ENCODE measurements at places on chromosomes 4 and X. TPM values are rescaled to one million over a fixed set of nuclear protein-coding genes. Genes with fewer than 3 reads are reported as not detected.

The MAGEA2B gene
- not detected for total RNA-seq

The NPNT gene
- total RNA-seq: not detected

- DNase-seq: peak; percentile 61
Observed at GRCh38 chrX:101659601-101660063, at the start of gene ARMCX2. ARMCX2 (minus strand) TSS chrX:101659850; CDS start chrX:101657588, 2,262 bp downstream.

- DNase-seq: no peak
Observed at GRCh38 chr4:139790291-139790690, 124.7 kb downstream of the MGST2 start.

The GPR50 gene
- total RNA-seq: not detected

GRCh38 chr4:77074381-77074831 lies 1.4 kb downstream of the CCNI start:
- DNase-seq: peak; percentile 35

DNA sequence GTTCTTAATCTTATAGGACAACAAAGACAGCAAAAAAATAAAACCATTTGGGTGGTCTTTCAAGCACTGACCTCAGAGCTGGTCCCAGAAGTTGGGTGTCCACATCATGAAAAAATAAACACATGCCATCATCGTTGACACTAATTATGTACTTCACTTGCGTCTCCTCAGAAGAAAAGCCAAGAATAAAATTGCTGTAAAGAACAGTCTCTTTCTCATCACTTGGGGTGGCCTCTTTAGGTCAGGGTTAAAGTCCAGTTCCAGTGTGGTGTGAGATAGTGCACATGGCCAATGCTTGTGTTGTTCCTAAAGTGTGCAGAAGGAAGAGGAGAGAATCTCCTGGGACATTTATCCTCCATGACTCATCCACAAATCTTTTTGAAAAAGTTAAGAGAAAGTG lies 49.5 kb upstream of the IBSP start:
- DNase-seq: no peak

GRCh38 chrX:118550792-118551191 lies 55.2 kb downstream of the DOCK11 start:
- no peak for DNase-seq

The SPANXN3 gene
- total RNA-seq: not detected

The TMEM35A gene
- 7.2 TPM for total RNA-seq

- DNase-seq: no peak
Observed at GRCh38 chr4:88333741-88334405, 44.8 kb upstream of the HERC6 start.

DNA sequence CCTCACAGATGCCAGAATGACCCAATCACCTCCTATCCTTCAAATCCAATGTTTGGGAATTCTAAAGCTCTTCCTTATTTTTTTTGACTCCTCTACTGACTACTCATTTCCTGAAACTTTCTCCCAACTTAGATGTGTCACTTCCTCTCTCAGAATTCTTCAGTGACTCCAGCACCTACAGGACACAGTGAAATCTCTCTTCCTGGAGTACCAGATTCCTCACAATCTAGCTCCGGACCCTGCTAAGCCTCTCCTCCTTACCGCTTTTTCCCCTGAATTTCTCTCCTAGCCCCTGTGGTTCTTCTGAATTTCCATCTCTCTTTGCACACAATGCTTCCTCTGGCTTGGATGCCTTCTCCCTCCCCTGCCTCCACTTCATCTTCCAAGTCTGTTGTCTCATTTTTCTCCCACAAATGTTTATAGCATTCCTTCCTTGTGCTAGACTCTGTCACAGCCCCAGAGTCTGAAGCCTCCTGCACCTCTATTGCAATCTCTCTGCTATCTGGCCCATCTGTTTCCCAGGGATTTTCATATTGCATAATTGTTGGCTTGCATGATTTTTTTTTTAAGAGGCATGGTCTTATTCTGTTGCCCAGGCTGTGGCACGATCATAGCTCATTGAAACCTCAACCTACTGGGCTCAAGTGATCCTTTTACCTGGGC lies 80.1 kb downstream of the ANAPC4 start:
- peak; percentile 83 for DNase-seq

The CT45A5 gene
- not detected for total RNA-seq

The RBM46 gene
- not detected for total RNA-seq

DNA sequence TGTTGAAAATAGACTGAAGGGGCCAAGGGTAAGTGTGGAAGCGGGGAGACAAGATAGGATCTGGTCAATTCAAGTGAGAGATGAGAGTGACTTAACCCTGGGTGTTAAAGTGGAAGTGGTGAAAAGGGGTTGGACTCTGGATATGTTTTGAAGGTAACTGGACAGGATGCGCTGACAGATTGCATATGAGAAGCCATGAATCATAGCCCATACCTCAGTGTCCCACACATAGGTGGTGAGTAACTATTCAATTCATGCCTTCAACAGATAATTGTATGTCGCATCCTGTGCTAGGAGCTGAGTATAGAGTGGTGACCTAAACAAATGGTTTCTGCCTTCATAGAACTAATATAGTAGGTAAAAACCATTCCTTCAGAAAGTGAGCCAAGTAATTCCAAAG lies 76.7 kb downstream of the KLHL34 start:
- no peak for DNase-seq

DNA sequence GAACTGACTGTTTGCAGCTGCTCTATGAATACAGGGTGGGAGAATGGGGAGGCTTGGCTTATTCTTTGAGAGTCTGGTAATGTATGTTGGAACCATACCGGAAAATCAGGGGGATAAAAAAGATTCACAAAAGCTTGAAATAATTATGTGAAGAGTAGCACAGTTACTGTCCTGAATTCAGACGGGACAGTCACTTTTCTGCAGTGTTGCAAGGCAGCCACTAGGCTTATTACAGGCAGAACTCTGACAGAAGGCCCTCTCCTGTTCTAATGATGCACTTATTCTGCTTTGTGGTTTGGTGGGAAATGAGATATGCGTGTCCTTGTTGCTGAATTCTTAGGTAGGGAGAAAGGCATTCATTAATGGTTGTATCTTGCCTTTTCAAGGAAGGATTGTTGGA lies 37.2 kb downstream of the GUCY1B1 start:
- DNase-seq: no peak

The SULT1B1 gene
- 68.2 TPM for total RNA-seq

- no peak for DNase-seq
Observed at GRCh38 chr4:81498046-81498445, 26.3 kb upstream of the RASGEF1B start.

DNA sequence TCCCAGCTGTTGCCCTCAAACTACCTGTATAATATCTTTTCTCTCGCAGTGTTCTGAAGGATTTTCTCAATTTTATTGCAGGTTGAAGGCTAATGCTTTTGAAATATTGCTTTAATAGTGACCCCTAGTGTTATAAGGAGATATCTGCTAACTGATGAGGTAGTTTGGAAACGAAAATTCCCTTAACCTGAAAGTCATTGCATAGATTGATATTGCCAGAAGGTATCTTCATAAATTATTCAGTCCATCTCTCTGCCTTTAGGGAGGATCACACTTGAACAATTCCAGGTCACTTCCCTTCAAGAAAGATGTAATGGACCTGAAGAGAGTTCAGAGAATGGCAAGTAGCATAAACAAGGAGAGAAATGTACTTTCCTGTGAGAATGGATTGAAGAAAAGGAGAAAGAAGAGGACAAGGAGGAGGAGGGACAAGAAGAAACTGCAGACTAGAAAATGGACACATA lies 44.1 kb downstream of the TIGD4 start:
- DNase-seq: peak; percentile 41

GRCh38 chrX:11968991-11969390 lies 169.3 kb upstream of the FRMPD4 start:
- DNase-seq: no peak

DNA sequence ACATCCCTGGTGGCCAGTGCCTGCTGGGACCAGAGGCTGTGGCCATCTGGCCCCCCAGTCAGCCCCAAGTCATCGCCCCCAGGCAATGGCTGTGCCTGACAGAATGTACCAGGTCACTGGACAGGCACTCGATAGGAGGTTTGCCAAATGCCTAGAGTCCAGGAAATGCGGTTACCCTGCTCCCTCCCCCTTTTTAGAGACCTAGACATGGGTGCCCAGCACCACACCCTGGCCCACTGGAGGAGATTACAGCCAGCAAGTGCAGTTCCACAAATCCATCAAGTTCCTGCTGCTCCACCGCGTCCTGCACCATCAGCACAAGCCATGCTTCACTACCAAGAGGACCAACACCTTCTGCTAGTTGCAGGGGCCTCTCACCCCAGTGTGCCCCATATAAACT lies 16.2 kb upstream of the ZFX start:
- no peak for DNase-seq

The BEX5 gene
- not detected for total RNA-seq

The TRO gene
- total RNA-seq: 13.6 TPM

GRCh38 chr4:32435308-32435707 lies 1715.1 kb downstream of the PCDH7 start:
- DNase-seq: no peak

The BMPR1B gene
- 2.1 TPM for total RNA-seq

DNA sequence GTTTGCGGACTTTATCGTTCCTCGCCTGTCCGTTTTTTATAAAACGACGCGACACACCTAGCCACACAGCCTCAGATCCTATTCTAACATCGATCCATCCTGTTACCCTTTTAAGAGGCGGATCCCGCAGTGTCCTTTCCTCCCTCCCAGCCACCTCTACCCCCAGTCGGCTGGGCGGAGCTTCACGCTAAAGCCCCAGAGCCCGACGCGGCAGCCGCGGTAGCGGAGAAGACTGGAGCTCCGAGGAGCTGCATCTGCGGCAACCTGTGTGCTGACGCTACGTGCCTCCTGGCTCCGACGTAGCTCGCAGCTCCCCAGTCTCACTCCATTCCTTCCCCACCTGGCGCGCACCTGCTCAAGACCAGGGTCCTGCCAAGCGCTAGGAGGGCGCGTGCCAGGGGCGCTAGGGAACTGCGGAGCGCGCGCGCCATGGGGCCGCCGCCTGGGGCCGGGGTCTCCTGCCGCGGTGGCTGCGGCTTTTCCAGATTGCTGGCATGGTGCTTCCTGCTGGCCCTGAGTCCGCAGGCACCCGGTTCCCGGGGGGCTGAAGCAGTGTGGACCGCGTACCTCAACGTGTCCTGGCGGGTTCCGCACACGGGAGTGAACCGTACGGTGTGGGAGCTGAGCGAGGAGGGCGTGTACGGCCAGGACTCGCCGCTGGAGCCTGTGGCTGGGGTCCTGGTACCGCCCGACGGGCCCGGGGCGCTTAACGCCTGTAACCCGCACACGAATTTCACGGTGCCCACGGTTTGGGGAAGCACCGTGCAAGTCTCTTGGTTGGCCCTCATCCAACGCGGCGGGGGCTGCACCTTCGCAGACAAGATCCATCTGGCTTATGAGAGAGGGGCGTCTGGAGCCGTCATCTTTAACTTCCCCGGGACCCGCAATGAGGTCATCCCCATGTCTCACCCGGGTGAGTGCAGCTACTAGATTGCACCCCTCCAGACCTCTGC lies at the start of gene RNF128:
Gene RNF128, plus strand, starts transcription at position 217 of the 953 bp plus-strand sequence. Its CDS starts 213 bp downstream, at position 430.
- DNase-seq: no peak

The COL4A5 gene
- 28.1 TPM for total RNA-seq

The VCX3B gene
- not detected for total RNA-seq

The NLRP2B gene
- total RNA-seq: not detected

DNA sequence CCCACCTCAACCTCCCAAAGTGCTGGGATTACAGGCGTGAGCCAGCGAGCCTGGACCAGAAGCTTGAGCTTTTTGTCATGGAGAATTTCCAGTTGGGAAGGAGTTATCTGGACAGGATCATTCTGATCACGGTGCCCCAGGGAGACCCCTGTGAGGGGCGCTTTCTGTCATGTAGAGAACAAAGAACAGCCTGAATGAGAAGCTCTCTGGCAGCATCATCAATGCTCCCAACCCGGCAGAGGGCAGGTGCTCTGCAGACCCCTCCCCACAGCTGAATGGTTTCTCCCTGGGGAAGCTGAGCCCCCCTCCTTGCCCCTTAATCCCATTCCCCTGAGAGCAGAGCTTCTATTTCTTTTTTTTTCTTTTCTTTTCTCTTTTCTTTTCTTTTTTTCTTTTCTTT lies 7.3 kb upstream of the CSF2RA start:
- no peak for DNase-seq

The CTAG1A gene
- total RNA-seq: not detected

The UFSP2 gene
- 26.7 TPM for total RNA-seq

GRCh38 chr4:101911616-101912015 lies 121.1 kb downstream of the BANK1 start:
- DNase-seq: no peak

GRCh38 chr4:42641656-42642055 lies 15.2 kb downstream of the ATP8A1 start:
- DNase-seq: no peak

DNA sequence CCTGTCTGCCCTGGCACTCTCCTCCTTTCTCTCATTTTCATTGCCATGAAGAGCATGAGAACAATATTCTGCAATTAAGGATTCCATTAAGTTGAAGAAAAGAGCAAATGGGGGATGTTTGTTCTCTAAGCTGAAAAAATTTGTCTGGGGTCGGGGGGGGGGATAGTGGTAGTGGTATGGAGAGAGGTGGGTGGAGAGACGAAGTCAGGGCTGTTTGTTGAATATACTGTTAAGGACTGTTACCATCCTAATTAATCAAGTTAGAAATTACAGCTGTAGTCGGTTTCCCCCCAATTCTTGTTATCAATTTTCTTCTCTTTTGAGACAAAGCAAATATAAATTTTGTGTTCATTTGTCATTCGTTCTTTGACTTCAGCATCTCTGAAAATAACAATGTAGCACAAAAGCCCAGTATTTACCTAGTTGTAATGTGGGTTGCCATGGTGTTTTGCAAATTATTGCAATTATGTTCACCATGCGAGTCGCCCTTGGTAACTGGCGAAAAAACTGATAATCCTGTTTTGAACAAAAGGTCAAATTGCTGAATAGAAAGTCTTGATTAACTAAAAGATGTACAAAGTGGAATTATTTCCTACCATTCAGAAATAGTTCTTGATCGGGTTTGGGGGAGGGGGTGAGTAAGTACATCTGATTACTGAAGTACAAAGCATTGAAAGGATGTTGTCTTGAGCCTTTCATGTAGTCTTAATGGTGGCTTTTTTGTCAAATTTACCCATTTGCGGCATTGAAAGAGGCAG lies 139.1 kb downstream of the ARX start:
- no peak for DNase-seq

- DNase-seq: no peak
Observed at GRCh38 chr4:157895205-157895604, 277.6 kb downstream of the GASK1B start.

GRCh38 chr4:89434364-89434988 lies 126.9 kb upstream of the GPRIN3 start:
- peak; percentile 46 for DNase-seq

The FDCSP gene
- total RNA-seq: not detected

GRCh38 chrX:46882266-46882665 lies 30.0 kb upstream of the JADE3 start:
- no peak for DNase-seq

The MAOB gene
- not detected for total RNA-seq

The ZNF630 gene
- 1.5 TPM for total RNA-seq

The BEND2 gene
- total RNA-seq: not detected

- DNase-seq: no peak
Observed at GRCh38 chr4:85491527-85491926, 16.6 kb downstream of the ARHGAP24 start.

GRCh38 chr4:156571146-156571545 lies 400.5 kb downstream of the PDGFC start:
- DNase-seq: no peak

The SHROOM4 gene
- 58.7 TPM for total RNA-seq

DNA sequence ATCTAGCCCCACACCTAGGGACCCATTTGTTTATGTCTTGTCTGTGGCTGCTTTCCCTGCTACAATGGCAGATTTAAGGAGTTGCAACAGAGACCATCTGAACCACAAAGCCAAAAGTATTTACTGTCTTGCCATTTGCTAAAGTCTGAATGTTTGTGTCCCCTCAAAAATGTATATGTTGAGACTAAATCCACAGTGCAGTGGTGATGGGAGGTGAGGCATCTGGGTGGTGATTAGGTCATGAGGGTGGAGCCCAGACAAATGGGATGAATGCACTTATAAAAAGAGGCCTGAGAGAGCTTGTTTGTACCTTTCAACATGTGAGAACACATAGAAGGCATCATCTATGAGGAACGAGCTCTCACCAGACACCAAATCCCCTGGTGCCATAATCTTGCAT lies 137.3 kb downstream of the TMEM144 start:
- DNase-seq: no peak
